ENCODE measurements at places on chromosomes 16 and 17.

- DNase-seq = no peak
These were observed at the start of gene CIBAR2 for GRCh38 chr16:85112364-85112763. CIBAR2 (minus strand) TSS chr16:85112472; CDS start chr16:85112352, 120 bp downstream.

GRCh38 chr17:80847496-80848230, 144.0 kb upstream of the CHMP6 start:
- peak; percentile 27 for DNase-seq

- no peak for DNase-seq
These were observed 44.5 kb downstream of the LITAF start for GRCh38 chr16:11542069-11542744.

DNA sequence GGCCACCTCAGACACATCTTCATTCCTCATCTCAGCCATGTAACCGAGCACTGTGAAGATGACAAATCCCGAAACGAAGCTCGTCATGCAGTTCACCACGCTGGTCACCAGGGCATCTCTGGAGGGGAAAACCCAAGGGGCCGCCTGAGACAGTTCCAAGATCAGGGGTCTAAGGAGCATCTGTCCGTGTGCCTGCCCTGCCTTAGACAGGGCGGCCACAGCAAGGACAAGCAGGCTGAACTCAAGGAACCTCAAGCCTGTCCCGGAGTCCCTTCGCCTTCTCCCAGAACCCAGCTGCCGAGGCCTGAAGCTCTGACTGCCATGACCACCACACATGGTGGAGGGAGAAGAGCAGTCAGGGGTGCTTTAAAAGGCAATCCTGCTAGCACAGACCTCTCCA, 22.7 kb downstream of the SLC6A4 start:
- DNase-seq = no peak

- DNase-seq = no peak
These were observed 11.3 kb downstream of the TAF1C start for GRCh38 chr16:84175350-84176081.

DNA sequence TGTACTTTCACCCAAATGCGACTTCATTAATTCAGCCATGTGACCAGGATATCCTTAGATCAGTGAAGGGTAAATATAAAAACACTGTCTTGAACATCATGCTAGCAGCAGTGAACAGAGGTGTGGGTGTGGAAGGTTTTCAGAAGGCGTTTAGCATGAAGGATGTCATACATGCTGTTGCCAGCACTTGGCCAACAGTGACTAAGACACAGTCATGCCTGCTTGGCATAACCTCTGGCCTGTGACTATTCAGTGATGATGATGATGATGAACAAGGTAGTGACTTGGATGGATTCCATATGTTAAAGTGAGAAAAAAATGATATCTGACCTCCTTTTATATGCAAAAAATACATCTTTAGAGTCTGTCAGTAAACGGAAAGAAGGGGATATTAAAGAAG, 97.9 kb downstream of the MAP2K4 start:
- no peak for DNase-seq

DNA sequence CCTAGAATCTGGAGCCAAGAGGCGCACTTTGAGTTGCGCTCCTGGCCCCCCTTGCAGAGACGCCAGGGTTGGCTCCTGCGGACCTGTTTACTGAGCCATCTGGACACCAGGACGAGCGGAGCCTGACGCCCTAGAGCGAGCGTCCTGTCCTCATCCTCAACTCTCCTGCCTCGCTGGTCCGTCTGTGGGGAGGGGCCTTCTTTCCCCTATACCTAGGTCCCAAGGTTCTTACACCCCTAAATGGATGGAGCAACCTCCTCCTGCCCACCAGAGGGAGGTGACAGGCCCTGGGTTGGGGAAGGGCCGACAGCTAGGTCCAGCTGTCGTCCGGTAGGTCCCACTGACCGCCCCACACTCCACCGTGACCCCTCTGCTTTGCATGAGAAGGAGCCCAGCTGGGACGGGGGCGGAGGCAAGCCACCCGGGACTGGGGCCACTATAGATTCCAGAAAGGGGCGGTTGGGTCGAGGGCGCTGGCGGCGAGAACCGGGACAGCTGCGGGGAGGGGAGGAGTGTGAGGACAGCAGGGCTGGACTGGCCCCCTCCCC, 3.1 kb upstream of the LHX1 start:
- no peak for DNase-seq

DNA sequence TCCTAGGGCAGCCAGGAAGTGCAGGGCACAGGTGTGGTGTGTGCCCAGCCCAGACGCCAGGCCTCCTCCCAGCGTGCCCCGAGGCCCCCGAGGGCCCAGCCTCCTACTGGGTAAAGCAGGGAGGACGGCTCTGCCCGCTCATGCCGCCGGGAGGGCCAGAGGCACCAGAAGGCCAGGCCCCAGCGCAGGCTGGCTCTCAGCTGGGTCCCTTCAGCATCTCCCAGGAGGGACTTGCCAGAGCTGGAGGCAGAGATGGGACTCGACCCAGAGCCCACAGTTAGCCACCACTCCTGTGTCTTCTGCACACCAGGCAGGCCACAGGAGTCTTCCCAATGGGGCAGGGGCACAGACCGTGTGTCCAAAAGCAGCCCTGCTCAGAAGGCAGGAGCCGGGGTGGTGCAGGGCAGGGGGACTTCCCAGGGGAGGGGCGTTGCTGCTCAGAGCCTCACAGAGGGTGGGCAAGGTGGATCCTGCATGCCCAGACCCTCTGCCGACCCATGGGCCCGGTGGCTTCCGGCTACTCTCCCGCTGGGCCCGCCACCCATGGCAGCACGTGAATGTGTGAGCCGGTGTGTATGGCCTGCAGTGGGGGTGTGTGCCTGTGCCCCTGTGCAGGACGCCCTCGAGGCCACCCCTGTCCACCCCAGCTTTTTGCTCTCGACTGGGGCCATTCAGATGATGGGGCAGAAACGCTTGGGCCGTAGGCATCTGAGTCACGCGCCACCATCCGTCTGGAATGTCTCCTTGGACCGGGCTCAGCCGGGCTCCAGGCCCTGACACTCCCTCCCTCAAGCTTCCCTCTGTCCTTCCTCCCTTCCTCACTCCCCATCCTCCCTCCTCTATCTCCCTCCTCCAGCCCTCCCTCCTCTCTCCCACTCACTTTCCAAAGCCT, 5.7 kb upstream of the ZNF469 start:
- DNase-seq = no peak

DNA sequence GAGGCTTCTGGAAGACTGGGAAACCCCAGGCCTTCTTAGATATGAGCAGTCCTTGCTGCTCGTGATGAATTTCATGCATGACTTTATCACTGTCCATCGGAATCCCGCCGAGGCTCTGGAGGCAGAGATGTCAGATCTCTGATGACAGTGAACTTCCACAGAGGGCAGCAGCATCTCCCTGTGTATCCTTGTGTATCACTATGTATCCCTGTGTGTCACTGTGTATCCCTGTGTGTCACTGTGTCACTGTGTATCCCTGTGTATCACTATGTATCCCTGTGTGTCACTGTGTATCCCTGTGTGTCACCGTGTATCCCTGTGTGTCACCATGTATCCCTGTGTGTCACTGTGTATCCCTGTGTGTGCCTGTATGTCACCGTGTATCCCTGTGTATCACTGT, 160.2 kb upstream of the CHMP6 start:
- DNase-seq = no peak

Data from activated CD8-positive, alpha-beta memory T cell treated with anti-CD3 and anti-CD28 coated beads for 4 hours (primary cell).